ENCODE measurements at places on chromosomes 2 and 18. TPM values are rescaled to one million over a fixed set of nuclear protein-coding genes. Genes with fewer than 3 reads are reported as not detected.
A peak's percentile ranks its signal among the peaks of the same experiment; 100 is the strongest.

Gene NRP2
- total RNA-seq: 90.2 TPM

DNA sequence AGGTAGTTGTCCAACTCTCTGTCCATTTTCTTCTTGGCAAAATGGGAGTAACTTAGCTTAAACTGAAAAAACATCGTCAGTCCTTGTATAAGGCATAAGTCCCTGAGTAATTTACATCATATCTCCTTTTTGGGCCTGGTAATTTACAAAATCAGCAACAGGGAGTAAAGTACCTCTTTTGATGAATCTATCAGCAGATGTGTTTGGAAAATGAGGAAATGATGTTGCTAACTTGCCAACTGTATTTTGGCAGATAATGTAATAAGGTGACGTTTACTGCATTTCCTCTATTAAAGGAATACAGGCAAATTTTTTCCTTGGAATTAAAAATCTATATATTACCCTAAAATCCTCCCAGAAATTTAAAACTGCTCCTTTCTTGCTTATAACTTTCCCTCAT, 29.2 kb downstream of the ANKRD44 start:
- DNase-seq: no peak

- no peak for DNase-seq
These were observed 12.8 kb upstream of the SKOR2 start for GRCh38 chr18:47264308-47264700.

Gene PLGLB1
- 0.38 TPM for total RNA-seq

DNA sequence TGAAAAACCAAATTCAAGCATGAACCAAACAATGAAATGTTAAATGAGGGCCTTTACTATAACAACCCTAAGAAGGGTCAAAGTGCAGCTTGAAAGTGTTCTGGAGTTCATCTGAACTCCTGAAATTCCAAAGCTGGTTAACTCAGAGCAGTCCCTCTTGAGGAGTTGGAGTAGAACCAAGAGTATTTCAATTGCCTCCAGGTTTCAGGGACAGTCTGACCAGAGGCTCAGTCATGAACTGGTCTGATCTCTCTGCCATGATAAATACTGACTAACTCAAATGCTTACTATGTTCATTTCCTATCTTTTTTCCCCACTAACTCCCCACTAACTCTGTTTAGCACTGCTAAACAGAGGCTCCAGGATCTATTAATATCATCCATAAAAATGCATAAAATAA, 2.7 kb downstream of the STARD7 start:
- DNase-seq: no peak

DNA sequence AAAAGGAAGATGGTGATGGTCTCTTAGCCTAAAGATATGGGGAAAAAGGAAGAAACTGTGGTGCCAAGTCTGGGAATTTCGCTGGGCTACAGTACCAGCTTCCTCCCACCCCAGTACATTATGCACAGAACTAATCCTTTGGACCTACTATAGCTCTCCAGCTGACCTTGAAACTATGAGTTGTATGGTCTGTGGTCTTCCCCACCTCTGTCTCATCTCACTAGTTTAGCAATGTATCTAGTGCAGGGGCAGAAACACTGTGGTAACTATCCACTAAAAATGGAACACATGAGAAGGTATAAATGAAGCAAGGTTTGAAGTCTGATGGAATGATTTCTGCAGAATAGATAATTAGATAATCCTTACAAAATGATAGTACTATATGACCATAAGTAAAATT, 190.4 kb upstream of the CCDC150 start:
- no peak for DNase-seq

- no peak for DNase-seq
These were observed 33.5 kb downstream of the IMPA2 start for GRCh38 chr18:12014521-12015415.

DNA sequence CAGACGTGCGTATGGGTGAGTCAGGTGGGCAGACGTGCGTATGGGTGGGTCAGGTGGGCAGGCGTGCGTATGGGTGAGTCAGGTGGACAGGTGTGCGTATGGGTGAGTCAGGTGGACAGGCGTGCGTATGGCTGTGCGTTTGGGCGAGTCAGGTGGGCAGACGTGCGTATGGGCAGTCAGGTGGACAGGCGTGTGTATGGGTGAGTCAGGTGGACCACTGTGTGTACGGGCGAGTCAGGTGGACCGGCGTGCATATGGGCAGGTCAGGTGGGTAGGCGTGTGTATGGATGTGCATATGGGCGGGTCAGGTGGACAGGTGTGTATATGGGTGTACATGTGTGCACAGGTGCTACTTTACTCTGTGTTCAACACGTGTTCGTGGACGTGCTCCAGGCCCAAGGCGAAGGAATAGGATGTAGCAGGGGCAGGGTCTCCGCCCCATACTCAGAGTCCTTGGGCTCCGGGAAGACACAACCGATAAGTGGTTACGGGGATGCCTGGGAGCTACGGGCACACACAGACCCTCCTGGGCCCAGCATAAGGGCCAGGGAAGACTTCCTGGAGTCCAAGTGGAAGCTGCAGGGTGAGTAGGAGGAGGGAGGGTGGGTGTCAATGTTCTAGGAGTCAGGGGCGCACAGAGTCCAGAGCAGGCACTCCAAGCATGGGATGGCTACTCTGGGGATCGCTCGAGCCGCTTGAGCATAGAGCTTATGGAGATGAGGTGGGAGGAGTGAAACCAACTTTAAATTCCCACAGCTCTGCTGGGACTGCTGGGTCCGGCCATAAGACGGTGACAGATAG, 27.1 kb upstream of the KLF11 start:
- no peak for DNase-seq

- DNase-seq: no peak
These were observed 69.9 kb downstream of the MRO start for GRCh38 chr18:50749945-50750344.

- no peak for DNase-seq
These were observed 3.9 kb upstream of the SOS1 start for GRCh38 chr2:39124746-39125057.

DNA sequence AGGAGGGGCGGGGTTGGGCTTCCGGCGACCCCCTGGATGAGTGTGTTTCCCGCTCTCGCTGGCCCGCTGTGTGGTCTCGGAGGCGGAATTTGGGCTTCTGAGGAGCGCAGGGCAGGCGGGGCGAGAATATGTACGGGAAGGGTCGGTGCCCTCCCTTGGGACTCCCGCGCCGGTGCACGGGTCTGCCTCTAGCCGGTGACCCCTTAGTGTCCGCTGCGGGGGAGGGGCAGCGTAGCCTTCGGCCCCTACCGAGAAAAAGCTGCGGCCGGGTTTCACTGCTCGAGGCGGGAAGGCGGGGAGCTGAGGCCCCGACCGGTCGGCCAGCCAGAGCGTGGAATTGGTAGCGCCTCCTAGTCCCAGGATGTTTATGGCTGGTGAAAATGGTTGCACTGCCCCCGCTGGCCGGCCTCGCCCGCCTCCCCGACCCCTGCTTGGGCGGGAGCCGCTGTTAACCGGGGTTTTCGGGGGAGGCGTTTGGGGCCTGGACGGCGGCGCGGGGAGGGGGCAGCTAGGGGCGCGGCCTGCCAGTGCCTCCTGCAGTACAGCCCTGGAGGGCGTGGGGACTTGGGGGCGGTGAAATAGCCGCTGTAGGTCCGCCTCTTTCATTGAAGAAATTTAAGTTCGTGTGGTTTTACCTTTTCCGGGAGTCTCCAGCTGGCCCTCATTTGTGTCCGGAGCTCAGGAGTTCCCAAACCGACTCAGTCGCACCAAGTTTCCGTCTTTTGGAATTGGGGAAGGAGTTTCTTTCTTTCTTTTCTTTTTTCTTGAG, at the start of gene UGP2:
Gene UGP2, plus strand, starts transcription at position 643 of the 769 bp plus-strand sequence. CDS start 290 bp downstream, outside the sequence.
- peak; percentile 64 for DNase-seq

- no peak for DNase-seq
These were observed 244.8 kb downstream of the TWIST2 start for GRCh38 chr2:239092571-239093294.

Gene SRD5A2
- total RNA-seq: 0.17 TPM

- DNase-seq: no peak
These were observed 308.3 kb upstream of the HS6ST1 start for GRCh38 chr2:128626760-128627511.

Data from kidney epithelial cell (primary cell).